T-cell (primary cell): ENCODE measurements at places on chromosomes 1 and 21.

DNA sequence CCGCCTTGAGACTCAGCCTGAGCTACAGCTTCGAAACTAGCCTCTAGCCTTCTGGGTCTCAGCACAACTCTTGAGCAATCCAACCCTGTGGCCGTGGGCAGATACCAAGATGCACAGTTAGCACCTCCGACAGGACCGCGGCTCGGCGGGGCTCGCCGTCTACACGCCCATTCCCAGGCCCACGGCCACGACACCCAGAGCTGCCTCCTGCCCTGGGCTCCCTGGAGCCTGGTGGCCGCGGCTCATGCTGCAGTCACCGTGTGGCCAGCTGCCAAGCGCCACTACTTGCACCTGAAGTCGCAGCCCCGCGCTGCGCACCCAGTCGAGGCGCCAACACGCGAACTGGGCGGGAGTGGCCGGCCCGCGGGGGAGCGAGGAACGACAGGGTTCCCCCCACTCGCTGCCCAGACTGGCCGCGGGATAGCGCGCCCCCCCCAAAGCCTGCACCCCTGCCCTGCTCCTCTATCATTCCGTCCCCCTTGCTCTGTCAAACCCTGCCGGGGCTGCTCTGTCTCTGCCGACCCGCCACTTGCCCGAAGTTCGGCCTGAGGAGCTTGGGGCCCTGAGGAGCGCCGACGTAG lies 729 bp upstream of the CDCA8 start:
- DNase-seq: no peak

DNA sequence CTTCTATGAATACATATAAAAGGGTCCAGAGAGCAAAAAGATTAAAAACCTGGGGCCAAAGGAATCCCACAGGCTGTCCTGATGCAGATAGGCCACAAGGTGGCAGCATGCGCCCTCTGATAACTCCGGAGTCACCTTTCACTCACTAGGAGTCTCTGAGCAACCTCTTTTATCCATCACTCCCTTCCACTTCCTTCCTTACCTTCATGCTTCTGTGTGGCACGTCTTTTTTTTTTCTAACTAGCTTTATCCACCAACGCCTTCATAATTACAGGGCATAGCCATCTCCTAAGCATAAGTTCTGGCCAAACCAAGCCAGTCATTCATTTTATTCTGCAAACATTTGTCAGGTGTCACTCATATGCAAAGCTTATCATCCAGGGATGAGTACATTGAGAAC lies 3.9 kb upstream of the PGLYRP4 start:
- DNase-seq: peak; percentile 63

DNA sequence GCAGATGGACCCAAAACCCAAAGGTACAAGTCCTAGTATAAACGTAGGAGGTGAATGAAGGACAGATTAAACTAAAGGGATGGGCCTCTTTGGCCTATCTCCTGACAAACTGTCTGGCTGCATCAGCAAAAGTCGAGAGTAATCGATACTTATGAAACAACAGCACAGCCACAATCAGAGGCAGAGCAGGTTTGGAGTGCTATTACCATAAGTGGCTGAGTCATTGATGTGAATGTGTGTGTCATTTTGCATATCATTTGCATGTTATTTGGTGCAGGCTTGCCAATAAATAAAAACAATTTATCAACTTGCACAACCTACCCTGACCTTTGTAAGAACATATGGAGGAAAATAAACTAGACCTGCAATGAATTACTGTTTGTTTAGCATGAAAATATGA lies 283.1 kb downstream of the NUF2 start:
- no peak for DNase-seq

DNA sequence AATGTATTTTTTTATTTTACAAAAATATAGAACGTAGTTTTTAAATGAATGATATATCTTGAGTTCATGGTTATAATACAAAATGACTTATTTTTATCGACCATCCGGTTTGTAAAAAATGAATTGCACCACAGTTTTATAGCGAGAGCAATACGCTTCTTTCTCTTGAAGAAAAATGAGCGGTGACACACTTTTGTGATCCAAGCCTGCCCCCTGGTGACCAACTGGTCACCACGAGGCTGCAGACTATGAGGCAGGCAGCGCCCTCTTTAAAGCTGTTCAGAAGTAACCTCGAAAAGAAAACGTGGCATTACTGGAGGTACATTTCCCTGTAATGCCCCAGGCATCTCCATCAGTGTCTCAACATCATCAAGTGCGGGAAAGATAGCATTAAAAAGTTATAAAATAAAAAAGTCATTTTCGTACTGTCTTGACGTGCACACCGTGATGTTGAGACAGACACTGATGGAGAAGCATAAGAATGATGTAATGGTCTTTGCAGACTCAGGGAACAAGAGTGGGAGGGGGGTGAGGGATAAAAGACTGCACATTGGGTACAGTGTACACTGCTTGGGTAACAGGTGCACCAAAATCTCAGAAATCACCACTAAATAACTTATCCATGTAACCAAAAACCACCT lies 734.2 kb upstream of the ADAMTS5 start:
- DNase-seq: no peak
